ENCODE measurements at places on chromosomes 4 and X. TPM values are rescaled to one million over a fixed set of nuclear protein-coding genes. Genes with fewer than 3 reads are reported as not detected.
A peak's percentile ranks its signal among the peaks of the same experiment; 100 is the strongest.

Gene NDST3
- polyA plus RNA-seq, result 3.0 TPM

- DNase-seq, result no peak
These were observed 22.5 kb upstream of the CLDN24 start for GRCh38 chr4:183344523-183345255.

Gene ARR3
- polyA plus RNA-seq, result 1.4 TPM

- DNase-seq, result peak; percentile 11
These were observed 180.8 kb upstream of the ANXA3 start for GRCh38 chr4:78370631-78371372.

Gene KLB
- polyA plus RNA-seq, result 0.16 TPM

DNA sequence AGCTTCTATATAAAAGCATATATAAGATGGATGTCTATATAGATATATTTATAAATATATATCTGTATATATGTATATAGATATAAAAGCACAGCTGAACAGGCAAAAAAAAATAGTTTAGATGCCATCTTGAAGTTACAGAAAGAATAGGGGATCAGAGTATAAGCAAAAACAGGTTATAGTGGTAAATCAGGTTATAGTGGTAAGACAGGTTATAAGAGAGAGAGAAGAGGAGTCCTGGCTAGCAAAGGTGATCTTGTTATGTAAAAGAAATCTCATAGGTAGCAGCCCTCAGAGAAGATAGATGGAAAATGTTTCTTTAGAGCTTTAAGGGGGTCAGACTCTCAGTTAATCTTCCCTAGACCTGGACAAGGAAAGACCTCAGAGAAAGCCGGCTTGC is 1263.1 kb downstream of the PCDH7 start:
- DNase-seq, result no peak

- no peak for DNase-seq
These were observed 246.7 kb downstream of the PALLD start for GRCh38 chr4:168743601-168744000.

- no peak for DNase-seq
These were observed 56.6 kb upstream of the LHFPL1 start for GRCh38 chrX:112736310-112736709.

GRCh38 chr4:52368895-52369294 is 290.2 kb downstream of the USP46 start:
- no peak for DNase-seq

DNA sequence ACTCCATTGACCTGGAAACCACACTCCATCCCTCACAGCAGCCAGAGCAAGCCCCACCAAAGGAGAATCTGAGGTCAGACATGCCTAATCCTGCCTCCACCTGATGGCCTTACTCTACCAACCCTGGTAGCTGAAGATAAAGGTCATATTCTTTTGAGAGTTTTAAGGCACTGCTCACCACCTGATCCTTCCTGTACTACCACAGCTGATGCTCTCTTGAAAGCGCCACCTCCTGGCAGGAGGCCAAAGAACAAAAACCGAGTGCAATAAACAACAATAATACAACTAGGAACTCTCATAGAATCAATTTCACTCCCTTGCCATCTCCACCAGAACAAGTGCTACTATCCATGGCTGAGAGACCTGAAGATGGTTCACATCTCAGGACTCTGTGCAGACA is 301.6 kb downstream of the NAF1 start:
- DNase-seq, result no peak

Gene PAGE2
- polyA plus RNA-seq, result not detected

Gene VCX3A
- polyA plus RNA-seq, result not detected

DNA sequence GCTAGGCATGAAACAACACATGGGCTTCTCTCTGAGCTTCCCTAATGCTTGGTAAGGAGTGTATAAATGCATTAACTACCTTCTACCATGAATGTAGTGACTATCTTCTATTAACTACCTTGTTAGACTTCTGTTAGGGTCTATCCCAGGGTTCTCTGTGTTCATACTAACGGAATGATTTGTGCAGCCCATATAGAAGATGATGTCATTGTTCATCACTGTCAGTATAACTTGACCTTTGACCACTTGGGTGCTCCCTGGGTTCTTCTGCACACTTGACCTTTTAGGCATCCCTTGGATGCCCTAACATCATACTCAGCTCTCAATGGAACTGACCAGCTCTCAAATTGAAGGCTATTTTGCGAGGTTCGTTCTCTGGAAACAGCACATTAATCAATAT is 30.8 kb upstream of the CT47C1 start:
- DNase-seq, result no peak

DNA sequence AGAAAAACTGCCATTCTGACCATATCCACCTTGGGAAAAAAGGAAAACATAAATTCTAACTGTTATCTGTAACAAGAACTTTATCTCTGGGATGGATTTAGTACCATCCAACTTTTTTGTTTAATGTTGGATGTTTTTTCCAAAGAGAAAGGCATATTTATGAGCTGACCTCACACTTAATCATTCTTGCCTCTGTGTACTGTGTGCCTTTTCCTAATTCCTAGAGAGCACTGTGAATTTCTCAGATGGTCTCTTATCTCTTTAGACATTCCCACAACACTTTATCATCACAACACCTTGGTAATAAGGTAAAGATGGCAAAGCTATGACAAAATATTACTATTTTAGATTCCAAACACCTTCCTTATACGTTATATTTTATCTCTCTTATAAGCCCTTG is 126.2 kb downstream of the COL4A6 start:
- DNase-seq, result no peak

DNA sequence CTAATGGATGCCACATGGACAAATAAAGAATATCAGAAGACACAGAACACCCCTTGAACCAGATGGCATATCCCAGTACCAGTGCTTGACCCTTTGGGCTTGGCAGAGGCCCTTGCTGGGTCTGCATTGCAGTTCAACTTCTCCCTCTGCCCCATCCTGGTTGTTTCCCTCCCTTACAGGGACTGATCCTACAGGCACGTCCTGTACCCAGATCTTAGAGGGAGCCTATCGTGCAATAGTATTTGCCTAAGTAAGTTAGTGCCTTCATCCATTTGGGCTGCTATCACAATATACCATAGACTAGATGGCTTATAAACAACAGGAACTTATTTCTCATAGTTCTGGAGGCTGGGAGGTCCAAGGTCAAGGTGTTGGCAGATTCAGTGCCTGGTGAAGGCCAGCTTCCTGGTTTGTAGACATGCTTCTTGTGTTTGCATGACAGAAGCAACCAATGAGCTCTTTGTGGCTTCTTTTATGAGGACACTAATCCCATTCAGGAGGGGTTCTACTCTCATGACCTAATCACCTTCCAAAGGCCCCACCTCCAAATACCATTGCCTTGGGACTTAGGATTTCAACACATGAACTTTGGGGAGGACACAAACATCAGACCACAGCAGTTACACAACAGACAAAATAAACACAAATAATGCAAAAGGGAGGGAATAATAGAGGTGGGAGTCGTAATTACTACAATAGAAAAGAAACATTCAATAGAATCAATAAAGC is 146.5 kb upstream of the MSX1 start:
- no peak for DNase-seq

GRCh38 chrX:109855501-109855900 is 122.4 kb upstream of the ACSL4 start:
- DNase-seq, result no peak

DNA sequence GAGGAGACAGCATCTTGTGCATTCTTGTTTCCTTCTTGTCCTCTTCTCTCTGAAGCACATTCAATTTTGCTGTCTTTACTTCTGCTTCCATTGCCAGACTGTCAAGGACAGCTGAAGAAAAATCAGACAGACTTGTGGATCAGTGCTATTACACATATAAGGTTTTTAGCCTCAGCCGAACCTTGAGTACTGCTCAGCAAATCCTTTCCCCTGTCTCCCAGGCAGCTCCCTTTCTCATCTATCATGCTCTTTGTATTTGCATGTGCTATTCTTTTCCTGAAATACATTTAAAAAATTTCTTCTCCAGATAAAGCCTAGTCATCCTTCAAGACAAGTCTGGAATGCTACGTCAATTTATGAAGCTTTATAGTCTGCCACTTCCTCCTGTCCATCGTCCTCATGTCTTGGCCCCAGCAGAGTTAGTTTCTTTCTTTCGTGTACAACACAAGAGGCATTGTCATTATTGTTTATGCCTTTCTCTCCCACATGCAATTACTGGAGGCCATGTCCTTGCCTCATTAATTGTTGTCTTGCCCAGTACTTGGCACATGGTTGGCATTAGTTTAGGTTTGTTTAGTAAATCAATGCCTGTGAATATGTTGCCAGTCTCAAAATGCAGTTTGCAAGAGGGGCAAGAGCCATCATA is 45.1 kb downstream of the ADGRL3 start:
- DNase-seq, result peak; percentile 42

Gene OPN1LW
- polyA plus RNA-seq, result not detected

DNA sequence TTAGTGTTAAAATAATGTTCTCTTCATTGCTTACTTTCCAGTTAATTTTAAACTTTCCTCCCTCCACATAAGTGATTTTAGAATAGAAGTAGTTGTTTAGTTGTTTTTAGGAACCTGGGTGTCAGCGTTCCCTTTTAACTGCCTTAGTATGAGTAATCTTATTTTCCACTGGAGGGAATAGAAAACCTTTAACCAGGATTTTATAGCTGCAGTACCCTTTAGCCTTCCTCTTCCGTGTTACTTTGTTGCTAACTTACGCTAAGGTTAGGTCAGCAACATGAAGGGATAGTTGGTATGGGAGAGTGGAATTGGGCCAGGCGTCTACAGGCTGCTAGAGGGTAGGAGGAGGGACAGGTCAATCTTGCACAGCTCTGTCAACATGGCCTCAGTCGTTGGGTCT is 31.5 kb downstream of the SMS start:
- DNase-seq, result no peak

GRCh38 chr4:145337391-145337790 is 144.3 kb upstream of the SMAD1 start:
- no peak for DNase-seq

GRCh38 chr4:151152028-151152427 is 52.6 kb downstream of the RPS3A start:
- no peak for DNase-seq

Gene SSX1
- not detected for polyA plus RNA-seq

- DNase-seq, result peak; percentile 42
These were observed 115.3 kb downstream of the LDB2 start for GRCh38 chr4:16783119-16783518.

Gene GAGE12H
- not detected for polyA plus RNA-seq

- no peak for DNase-seq
These were observed 124.4 kb downstream of the NBDY start for GRCh38 chrX:56853436-56853835.

Gene CLGN
- 3.4 TPM for polyA plus RNA-seq

Gene ELOVL6
- polyA plus RNA-seq, result 31.9 TPM

DNA sequence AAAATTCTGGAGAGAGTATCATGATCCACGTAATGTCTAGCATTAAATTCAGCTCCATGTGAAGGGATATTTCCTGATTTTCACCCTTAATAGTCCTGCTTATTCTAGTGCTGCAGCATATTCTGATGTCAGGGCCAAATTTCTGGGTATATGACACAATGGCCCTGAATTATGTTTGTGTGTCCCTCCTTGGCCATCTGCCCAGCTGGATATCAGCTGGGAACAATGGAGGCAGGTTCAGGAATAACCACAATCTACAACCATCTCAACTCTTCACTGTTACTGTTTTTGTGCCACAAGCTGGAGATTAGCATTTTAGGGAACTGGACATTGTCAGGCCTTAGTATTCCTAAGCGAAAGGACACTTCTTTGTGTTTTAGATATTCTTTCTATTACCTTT is 3.5 kb downstream of the GLRB start:
- no peak for DNase-seq

DNA sequence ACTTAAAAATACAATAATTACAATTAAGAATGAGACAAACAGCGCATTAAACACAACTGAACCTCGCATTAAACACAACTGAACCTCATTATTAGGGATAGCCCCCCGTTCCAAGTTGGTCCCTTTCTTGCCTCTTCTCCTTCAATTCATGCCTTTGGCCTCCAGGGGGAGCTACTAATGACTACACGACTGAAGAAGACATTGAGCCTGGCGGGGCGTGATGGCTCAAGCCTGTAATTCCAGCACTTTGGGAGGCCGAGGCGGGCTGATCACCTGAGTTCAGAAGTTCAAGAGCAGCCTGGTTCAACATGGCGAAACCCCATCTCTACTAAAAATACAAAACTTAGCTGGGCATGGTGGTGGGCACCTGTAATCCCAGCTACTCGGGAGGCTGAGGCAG is 56.4 kb upstream of the NWD2 start:
- no peak for DNase-seq

DNA sequence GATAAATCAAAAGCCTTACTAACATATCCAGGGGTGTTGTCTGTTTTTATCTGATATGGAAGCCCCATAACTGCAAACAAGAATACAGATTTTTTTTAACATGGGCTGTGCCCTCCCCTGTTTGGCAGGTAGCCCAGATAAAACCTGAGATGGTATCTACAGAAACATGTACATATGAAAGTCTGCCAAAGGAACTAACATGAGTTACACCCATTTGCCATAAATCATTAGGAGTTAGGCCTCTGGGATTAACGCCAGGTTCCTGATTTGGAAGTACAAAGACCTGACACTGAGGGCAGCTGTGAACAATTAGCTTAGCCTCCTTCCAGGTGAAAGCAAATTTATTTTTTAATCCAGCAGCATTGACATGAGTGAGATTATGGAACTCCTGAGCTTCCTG is 264.3 kb downstream of the TECRL start:
- no peak for DNase-seq

Gene POU3F4
- 9.0 TPM for polyA plus RNA-seq

Gene NSUN7
- 11.1 TPM for polyA plus RNA-seq

GRCh38 chr4:53378171-53378482 is 686 bp downstream of the FIP1L1 start:
- no peak for DNase-seq

- no peak for DNase-seq
These were observed 4.0 kb downstream of the PPM1K start for GRCh38 chr4:88280228-88280795.

GRCh38 chr4:153538487-153539357 is 72.6 kb downstream of the TMEM131L start:
- DNase-seq, result peak; percentile 48

DNA sequence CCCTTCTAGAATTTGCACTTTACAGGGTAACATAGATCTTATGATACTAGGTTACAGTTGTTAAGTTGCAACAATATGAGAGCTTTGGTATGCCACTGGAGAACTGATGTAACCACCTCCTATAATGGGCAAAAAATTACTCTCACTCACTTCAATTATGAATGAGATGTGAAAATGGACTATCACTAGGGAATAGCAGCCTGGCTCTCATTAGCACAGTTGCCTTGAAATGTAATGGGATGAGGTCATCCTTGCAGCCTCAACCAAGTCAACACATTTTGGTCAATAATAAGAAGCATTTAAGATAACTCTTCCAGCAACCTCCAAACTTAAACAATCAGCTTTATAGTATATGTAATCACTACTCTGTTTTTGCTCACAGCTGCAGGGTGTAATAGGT is 69.4 kb downstream of the TBC1D9 start:
- DNase-seq, result no peak

Gene NAA11
- not detected for polyA plus RNA-seq

- peak; percentile 12 for DNase-seq
These were observed 345.3 kb upstream of the BMP3 start for GRCh38 chr4:80685214-80685613.
